ENCODE measurements at places on chromosomes 12 and 14.
A peak's percentile ranks its signal among the peaks of the same experiment; 100 is the strongest.

DNA sequence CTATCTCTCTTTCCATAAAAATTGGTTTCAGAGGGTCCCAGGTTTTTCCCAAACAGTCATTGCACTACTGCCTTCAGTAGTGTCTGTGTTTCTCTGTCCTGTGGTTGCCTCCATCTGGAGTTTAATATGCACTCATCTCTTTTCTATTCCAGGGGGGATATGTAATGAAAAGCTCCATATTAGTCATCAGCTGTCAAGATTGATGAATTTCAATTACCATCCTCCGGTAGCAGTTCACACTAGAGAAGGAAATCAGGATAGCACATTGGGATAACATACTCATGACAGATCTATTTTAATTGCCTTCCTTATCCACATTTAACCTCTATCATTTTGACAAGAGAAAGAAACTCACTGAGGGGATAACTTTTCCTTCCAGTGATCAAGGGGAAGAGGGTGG is 589.0 kb upstream of the SEL1L start:
- no peak for DNase-seq

GRCh38 chr12:88519802-88520435 is 60.4 kb downstream of the KITLG start:
- no peak for DNase-seq

DNA sequence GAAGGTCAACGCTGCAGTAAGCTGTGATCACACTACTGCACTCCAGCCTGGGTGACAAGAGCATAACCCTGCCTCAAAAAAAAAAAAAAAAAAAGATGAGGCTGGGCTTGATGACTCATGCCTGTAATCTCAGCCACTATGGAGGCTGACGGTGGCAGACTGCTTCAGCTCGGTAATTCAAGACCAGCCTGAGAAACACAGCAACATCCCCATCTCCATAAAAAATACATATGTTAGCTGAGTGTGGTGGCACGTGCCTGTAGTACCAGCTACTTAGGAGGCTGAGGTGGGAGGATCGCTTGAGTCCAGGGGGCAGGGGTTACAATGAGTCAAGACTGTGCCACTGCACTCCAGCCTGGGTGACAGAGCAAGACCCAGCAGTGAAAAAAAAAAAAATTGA is 50.4 kb downstream of the GXYLT1 start:
- peak; percentile 39 for DNase-seq

GRCh38 chr14:30387871-30388270 is 171.1 kb upstream of the G2E3 start:
- no peak for DNase-seq

DNA sequence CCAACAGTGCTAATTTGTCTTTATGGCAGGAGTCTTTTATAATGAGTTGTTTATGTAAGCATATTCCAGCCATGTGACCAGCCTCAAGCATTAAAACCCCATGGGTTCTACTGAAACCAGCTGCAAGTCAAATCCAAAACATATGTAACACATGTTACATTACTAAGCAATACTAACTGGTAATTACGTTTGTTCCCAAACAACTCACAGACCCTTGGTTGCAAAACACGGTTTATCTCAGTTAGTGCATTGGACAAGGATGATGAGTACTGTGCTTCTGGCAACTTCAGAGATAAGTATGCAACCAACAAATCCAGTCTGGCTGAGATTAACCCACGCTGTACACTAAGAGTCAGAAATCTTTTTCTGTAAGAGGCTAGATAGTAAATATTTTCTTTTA is 110.1 kb upstream of the FAR2 start:
- DNase-seq: no peak

- DNase-seq: no peak
These were observed 486.3 kb upstream of the LRFN5 start for GRCh38 chr14:41120402-41120801.

GRCh38 chr12:56086096-56086495 is 6.1 kb downstream of the ERBB3 start:
- DNase-seq: no peak

- no peak for DNase-seq
These were observed 213.2 kb upstream of the FOXN3 start for GRCh38 chr14:89630101-89630829.

DNA sequence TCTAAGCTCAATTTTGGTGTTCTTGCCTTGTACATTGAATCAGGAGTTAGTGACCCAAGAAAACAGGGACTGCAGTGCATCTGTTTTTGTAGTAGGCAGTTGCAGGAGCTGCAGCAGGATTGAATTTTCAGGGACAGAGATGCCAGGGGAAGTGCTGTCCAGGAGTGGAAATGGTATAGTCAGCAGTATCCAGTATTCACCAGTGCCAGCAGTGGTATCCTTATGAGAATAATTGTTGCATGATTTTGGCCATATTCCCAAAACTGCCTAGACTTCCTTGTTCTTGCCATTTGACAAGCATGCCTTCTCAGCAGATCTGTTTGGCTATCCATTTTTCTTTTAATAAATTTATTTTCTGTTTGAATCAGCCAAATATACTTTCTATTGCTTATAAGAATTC is 18.6 kb upstream of the ABCD2 start:
- DNase-seq: no peak

GRCh38 chr12:46917821-46918220 is 92.0 kb upstream of the SLC38A4 start:
- no peak for DNase-seq

- DNase-seq: no peak
These were observed 31.0 kb downstream of the NINJ2 start for GRCh38 chr12:632102-632696.

DNA sequence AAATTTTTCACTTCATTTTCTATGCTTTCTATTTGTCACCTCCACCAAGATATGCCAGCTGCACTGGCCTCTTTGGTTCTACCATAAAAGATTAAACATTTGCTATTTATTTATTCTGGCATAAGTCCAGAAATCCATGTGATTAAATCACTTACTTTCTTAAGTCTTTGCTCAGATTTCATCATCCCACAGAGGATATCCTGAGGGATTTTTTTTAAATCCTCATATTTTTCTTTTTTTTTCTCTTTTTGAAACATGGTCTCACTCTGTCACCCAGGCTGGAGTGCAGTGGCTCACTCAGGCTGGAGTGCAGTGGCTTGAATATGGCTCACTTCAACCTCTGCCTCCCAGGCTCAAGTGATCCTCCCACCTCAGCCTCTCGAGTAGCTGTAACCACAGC is 645.4 kb upstream of the ATXN7L3B start:
- no peak for DNase-seq

Measured in CD4-positive, alpha-beta T cell treated with Interleukin-4 for 1 hour (primary cell).